ENCODE measurements at places on chromosomes 7 and 10.

DNA sequence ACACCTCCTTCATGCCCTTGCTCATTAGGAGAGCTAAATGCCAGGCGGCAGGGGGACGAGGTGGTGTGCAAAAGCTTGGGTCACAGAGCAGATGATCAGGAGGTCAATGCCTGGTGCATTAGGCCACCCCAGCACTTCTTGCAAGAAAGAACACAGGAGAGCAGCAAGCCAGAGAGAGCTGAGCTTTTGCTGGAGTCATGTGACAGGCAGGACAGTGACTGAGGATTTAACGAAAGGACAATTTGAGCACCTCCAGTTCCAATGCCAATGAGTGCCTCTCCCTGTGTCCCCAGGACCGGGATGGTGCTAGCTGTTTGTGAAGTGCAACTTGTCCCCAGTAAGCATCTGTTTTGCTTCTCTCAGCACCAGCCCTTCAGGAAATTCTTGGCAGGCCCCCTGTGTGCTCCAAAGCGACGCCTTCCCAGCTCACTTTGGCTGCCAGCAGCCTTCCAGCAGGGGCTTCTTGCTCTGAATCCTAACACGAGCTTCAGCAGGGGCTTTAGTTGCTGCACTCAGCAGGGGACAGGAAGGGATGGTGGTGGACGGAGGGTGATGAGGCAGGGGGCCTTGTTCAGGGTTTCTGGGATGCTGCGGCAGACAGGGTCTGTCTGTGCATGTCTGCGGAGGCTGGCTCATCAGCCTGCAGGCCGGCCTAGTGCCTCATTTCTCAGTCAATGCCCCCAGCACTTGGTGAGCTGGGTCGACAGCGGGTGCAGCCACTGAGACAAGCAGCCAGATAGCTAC lies 368.1 kb downstream of the RPS24 start:
- DNase-seq: no peak

GRCh38 chr10:71229726-71230655 lies 17.6 kb downstream of the UNC5B start:
- no peak for DNase-seq

- no peak for DNase-seq
These were observed 205.7 kb downstream of the SORCS1 start for GRCh38 chr10:106958589-106959361.

DNA sequence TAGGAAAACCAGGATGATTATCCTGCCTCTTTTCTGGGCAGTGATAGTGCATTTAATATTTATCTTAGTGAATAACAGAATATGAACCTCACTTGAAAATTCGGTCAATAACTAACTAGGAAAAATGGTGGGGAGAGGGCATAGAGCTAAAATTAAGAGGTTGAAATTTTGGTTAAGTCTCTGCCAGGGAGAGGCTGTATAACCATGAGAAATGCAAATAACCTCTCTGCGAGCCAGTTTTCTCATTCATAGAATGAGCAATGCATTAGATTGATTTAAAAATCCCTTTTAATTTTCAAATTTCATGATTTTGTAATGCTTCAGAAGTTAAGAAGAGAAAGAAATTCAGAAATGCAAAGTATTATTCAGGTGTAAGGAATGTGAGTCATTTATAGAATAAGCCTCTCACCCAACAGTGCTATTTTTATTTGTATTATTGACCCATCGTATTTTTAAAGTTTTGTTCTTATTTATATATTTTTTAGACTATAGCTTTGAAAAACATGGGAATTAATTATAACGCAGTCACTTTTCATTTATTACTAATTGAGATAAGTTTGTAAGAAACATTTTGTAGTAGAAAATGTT lies 104.7 kb downstream of the PHF14 start:
- no peak for DNase-seq

DNA sequence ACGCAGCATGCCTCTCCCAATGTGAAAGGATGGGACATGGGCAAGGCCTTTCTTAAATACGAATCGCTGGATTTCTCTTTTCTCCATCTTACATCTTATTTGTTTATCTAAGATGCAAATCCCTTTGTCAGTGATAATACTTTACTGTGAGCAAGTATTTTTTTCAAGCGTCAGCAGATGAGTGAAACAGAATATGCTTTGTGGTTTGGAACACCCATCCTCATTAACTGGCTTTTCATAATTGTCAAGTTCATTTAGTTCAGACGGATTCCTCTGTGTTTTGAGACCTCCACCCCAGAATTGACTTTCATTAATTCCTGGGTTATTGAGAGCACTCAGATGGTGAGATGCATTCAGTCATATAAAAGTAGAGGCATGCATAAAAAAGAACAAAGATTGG lies 149.8 kb downstream of the NSUN6 start:
- DNase-seq: no peak

- peak; percentile 78 for DNase-seq
These were observed 152.6 kb downstream of the POU6F2 start for GRCh38 chr7:39130274-39130673.

- DNase-seq: no peak
These were observed 253.5 kb upstream of the TEX47 start for GRCh38 chr7:89049043-89049442.

- no peak for DNase-seq
These were observed 473.0 kb upstream of the FOXK1 start for GRCh38 chr7:4209126-4209525.

DNA sequence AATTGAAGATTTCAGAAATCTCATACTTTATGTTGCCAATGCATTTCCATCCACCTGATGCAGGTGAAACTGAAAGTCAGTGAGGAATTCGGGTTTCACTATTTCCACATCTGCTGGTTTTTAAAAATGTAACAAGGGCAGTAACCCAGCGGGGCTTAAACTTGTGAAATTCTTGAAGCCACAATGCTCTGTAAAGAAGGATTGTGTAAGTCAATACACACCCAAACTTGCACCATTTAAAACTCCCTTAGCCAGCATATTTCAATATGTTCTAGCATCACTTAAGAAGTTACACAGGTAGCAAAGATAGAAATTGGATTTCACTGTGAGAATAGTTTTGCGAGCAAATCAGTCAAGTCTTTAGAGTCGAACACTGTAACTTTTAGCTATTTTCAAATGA lies 386.1 kb downstream of the PLXDC2 start:
- no peak for DNase-seq

- DNase-seq: no peak
These were observed 166.3 kb downstream of the NEURL1 start for GRCh38 chr10:103659674-103660363.

DNA sequence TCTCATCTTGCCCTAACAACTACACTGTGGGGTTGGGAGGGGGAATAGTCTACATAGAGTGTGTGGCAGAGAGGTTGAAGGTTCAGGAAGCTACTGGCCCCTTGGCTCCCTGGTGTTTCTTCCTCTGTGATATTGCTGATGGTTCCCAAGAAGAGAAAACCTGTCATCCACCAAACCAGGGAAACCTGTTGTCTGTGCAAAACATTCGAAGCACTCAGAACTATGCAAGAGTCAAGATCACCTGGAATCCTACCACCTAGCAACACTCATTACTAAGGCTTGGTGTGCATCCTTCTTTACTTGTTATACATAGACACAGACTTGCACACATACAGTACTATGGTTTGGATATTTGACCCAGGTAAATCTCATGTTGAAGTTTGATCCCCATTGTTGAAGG lies 46.5 kb upstream of the MKI67 start:
- DNase-seq: no peak

- DNase-seq: peak; percentile 20
These were observed 1.3 kb downstream of the CTTNBP2 start for GRCh38 chr7:117871778-117872538.

GRCh38 chr7:127895814-127896280 lies 135.4 kb downstream of the LRRC4 start:
- DNase-seq: no peak

DNA sequence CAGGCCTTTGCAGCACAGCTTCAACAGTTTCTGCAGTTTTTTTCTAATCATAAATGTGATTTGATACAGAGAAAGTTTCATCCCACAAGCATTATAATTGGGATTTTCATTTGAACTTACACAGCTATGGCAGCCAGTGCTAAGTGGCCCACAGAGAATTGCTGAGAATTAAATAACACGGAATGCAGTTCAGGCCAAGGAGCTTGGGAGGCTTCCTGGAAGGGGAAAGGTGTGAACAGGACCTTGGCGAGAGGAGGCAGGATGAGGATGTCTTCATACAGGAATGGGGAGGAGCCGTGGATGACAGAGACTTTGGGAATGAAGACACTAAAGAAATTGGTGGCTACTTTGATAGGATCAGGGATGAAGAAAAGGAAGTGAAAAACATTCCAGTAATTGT lies 95.3 kb downstream of the ZNF22 start:
- no peak for DNase-seq

DNA sequence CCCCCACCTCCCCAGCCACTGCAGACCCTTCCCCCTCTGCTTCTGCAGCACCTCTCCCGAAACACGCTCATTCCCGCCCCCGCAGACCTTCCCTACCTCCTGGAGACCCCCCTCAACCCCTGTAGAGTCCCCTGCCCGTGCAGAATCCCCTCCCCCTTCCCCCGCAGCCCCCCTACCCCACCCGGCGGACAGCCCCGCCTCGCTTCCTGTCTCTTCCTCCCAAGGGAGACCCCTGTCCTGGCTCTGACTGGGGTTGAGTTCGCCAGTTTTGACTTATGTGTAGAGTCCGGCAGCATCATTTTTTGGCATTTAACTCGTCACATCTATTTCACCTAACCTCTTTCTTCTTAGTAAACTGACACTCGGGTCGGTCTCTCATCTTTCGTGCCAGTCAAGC lies 54.0 kb downstream of the ALOX5 start:
- DNase-seq: no peak

DNA sequence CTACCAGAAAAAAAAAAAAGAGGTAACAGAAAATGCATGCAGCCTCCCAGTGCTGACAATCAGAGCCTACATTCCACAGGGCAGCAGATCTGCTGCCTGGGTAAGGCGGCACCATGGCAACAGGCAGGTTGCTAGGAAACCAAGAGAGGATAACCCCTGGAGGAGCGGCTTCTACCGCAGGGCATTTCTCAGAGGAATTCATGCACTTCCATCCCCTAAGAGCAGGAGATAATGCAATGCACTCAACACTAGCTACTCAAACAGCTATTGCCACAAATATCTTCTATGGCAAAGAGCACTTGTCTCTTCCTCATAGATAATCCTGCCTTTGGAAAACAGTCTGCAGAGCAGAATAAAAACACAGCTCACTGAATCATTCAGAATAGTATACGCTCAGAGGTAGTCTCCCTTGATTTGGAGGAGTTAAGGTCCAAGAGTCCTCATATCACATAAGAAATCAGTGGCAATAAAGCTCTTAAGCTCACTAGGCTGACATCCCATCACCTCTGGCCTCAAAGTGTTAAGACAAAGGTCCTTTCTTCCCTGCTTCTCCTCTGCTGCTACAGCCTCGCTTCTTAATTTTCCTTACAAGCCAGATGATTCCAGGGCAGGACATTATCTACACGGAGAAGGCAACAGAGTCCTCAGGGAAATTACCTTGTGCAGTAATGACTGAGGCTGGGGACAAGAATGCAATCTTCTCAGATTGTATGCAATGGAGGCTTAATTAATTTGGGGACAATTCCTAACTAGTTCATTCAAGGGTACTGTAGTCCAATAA lies 10.7 kb downstream of the PSAP start:
- peak; percentile 55 for DNase-seq

DNA sequence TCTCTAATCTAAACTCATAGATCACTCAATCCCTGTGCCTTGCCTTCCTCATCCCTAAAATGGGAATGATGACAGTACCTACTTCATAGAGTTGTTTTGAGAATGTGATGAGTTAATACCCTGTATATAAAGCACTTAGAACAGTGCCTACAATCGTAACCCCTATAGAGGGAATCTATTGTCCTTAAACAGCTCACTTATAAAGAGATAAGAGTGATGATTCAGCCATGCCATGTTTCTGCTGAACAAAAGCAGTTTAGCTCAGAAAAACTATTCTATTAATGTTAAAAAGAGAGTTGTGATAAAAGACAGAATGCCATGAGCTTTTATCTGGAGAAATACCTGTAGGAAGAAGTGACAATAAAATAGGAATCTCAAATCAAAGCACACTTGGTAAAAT lies 63.6 kb downstream of the CUBN start:
- DNase-seq: no peak

- DNase-seq: no peak
These were observed 55.3 kb downstream of the REEP3 start for GRCh38 chr10:63576501-63576900.

DNA sequence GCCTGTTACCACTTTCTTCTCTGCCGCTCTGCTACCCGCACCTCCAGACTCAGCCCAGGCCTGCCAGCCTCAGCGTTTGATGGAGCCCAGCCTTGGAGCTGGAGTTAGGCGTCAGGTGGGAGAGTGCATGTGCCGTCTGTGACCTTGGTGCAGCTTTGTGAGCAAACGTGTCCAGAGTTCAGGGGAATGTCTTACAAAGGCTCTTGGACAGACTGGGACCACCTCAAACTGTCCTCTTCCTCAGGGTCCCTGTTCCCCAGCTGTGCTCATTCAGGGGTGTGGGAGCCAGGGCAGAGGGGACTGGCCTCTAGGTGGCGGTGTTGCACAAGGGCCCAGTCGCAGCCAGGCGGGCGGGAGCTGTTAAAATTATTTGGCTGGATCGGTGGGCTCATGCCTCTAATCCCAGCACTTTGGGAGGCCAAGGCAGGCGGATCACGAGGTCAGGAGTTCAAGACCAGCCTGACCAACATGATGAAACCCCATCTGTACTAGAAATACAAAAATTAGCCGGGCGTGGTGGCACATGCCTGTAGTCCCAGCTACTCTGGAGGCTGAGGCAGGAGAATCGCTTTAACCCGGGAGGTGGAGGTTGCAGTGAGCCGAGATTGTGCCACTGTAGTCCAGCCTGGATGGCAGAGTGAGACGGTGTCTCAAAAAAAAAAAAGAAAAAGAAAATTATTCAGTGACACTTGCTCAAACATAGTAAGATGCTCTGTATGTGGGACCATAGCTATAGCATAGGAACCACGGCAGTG lies 89.2 kb downstream of the ADCY1 start:
- no peak for DNase-seq

- DNase-seq: no peak
These were observed 37.9 kb downstream of the HBP1 start for GRCh38 chr7:107206706-107207105.

GRCh38 chr10:68212721-68213352 lies 19.1 kb downstream of the ATOH7 start:
- no peak for DNase-seq

GRCh38 chr7:47704936-47705335 lies 123.0 kb upstream of the TNS3 start:
- no peak for DNase-seq

DNA sequence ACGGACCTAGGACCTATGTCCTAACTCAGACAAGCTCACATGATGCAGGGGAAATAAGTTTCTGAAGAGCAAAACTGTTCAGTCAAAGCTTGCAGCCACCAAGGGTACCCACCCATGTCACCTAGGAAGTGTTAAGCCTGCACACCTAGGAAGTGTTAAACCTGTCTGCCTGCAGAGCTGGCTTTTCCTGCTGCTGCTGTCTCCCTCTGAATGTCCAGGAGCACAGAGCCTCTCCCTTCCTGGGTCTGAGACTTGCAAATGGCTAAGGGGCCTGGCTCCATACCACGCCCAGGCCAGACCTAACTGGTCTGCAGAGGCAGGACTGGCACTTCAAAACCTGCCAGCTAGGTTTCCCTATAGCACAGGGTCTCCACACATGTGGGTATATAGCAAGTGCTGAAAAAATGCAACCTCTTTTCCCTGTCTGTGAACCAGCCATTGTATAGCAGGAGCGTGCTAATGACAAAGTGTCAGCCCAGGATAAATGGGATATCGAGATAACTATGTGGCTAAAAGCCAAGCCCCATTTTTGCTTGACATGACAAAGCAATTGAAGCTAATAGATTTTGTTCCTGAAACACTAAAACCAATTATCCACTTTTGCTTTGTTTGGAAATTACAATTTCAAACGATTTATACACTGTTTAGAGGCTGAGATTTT lies 1.5 kb downstream of the GDF2 start:
- DNase-seq: no peak

Measured in NCI-H1092 treated with DMSO at 0.1 percent for 48 hours (cell line).